Activated CD4-positive, alpha-beta T cell treated with anti-CD3 and anti-CD28 coated beads for 4 hours (primary cell): ENCODE measurements at places on chromosomes 6 and 20.
A peak's percentile ranks its signal among the peaks of the same experiment; 100 is the strongest.

DNA sequence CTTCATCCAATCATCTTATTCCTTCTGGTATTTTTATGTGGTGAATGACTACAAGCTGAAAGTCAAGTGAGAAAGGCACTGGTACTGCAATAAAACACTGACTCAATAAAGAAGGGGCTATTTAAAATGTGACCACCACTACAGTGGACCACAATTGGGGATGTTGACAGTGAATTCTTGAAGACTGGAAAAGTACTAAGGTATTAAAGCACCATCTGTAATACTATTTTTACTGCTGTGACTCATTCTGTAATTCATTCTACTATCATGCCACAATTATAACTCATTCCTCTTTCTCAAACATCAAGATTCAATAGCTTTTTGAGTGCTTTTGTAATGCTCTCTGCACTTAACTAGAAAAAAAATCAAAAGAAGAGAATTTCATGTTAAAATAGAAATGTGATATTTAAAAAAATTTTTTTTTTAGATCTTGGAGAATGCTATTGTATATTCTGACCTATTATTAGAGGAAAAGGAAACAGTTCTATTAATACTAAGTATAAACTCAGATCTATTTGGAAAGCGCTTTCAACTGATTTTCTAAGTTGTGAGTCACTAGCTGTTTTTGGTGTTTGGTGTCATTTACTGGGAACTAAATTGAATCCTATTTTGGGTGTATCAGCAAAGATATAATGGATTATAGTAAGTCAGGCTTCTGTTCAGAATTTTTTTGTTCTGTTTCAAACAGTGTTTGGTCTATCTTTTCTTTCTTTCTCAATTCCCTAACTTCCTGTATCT lies 104.7 kb upstream of the TMEM170B start:
- no peak for DNase-seq

- no peak for DNase-seq
Observed at GRCh38 chr6:81668615-81669047, 83.8 kb downstream of the TENT5A start.

DNA sequence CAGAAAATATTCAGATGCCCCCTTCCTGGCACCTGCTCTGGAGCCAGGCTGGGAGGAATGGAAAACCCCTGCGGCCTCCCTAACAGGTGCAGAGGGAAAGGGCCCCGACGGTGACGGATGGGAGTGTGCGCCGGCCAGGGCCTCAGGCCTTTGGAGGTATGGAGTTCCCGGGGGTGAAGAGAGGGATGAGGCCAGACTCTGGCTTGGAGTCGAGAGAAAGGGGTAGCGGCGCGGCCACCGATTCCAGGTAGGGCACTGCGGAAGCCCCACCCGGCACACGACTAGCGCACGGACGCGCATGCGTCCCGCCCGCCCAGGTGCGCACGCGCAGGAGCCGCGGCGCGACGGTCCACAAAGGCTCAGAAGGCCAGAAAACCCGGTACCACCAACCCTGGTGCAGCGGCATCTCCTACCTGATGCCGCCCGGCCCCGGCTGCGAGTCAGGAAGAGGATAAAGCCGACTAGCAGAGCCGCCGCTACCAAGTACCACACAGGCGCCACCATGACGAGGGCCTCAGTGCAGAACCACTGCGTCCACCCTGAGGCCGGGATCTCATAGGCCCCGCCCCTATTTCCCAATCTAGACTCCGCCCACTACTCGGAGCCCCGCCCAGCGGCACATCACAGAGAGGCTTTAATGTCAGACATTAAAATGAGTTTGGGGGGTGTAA lies at the start of gene DDRGK1:
TSS of gene DDRGK1 (minus strand) at position 559 of the 671 bp plus-strand sequence. CDS start at position 504, 55 bp downstream.
- DNase-seq: peak; percentile 92

DNA sequence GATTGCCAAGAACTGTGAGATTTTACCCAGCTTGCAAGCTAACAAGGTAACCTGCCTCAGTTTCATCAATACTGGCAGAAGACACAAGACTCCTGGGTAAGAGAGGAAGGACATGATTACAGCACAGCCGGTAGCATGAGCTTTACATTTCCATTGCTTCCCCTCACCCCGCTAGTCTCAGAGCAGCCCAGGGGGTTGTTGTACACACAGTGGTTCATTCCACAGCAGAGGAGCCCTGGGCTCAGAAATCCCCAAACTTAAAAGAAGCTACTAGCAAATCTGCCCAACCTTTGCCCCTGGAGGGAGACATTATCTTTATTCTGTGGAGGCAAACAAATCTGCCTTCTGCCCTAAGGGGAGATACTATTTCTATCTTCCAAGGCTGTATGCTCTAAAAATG lies 17.1 kb upstream of the MTHFD1L start:
- no peak for DNase-seq

DNA sequence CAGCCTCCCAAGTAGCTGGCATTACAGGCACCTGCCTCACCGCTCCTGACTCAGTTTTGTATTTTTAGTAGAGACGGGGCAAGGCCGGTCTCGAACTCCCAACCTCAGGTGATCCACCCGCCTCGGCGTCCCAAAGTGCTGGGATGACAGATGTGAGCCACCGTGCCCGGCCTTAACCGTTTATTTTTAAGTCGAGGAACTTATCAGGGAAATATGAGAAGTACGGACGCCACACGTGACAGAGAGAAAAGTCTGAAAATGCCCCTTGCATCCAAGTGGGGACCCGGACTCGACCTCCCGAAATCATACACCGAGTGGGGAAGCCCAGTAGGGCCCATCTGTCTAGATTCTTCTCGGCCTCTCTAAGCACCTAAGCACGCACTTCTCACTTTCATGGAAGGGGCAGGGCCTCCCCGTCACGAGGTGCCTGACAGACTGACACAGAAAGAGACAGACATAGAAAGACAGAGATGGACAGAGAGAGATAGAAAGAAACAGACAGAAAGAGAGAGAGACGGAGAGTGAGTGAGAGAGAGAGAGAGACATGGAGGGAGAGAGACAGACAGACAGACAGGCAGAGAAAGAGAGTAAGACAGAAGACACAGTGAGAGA lies 756.5 kb upstream of the DEFB115 start:
- DNase-seq: no peak

- no peak for DNase-seq
Observed at GRCh38 chr6:76166874-76167273, 94.4 kb upstream of the IMPG1 start.

- DNase-seq: no peak
Observed at GRCh38 chr6:81486234-81486633, 266.2 kb downstream of the TENT5A start.

- DNase-seq: no peak
Observed at GRCh38 chr6:167214206-167214605, 56.4 kb upstream of the GPR31 start.

DNA sequence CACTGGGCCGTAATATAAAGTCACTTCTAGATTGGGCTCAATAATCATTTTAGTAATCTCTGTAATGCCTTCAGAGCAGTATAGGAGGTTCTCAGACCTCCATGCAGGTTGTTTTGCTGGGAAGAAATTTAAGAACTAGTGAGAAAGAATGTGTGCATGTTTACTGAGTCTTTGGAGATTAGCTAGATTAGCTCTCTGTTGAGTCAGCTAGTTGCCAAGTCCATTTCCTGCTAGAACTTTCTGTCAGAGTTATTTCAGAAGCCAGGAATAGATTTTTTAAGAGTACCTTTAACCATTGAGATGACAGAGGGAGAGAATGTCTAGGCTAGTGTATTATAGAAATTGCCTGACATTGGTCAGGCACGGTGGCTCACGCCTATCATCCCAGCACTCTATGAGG lies 33.3 kb downstream of the ORC3 start:
- no peak for DNase-seq
